ENCODE measurements at places on chromosomes 3 and 15.

DNA sequence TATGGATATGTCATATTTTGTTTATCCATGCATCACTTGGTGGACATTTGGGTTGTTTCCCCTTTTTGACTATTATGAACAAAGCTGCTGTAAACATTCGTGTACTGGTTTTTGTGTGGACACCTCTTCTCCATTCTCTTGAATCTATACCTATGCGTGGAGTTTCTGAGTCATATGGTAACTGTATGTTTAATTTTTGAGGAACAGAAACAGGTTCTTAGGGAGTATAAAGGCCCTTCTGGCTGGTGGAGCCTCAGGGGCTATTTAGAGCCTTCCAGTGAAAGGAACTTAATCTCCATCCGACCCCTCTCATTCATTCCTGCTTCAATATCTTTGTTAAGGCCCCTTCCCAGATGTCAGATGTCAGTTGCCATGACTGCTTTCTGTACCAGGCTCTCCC is 14.1 kb upstream of the CTXND1 start:
- no peak for DNase-seq

GRCh38 chr15:73952913-73953750 is 26.9 kb downstream of the LOXL1 start:
- no peak for DNase-seq

GRCh38 chr3:15875016-15875689 is 77.4 kb upstream of the ANKRD28 start:
- no peak for DNase-seq

GRCh38 chr3:51712511-51712931 is 5.7 kb downstream of the GRM2 start:
- no peak for DNase-seq

DNA sequence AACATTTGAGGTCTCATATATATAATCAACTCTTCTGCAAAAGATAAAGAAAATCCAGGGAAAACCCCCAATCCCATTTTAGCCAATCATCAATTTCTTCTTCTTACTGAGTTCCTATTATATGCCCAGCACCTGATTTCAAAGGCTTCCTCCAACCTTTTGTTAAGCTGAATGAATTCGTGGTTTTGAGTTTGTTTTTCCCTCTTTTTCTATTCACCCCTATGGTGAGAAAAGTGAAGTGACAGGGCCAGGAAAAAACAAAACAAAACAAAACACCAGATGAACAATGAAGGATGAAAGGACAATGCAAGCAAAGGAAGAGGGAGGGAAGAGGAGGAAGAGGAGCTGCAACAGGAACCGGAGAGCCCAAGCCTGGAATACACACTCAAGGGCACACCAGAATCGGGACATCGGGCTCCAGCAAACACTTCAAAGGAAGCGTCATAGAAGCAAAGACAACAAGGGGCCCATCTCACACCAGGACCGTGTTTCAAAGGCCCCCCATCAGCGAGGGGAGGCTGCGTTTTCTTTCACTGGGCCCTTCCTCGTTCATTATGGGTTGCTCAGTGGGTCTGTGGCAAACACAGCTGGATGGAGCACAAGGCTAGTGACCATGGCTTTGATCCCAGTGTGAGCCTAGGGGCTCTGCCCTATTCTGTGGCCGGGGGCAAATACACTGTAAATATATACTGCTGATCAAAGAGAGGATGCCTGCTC is 50.2 kb downstream of the VGLL4 start:
- no peak for DNase-seq

GRCh38 chr3:95134693-95135413 is 1072.0 kb downstream of the NSUN3 start:
- no peak for DNase-seq

DNA sequence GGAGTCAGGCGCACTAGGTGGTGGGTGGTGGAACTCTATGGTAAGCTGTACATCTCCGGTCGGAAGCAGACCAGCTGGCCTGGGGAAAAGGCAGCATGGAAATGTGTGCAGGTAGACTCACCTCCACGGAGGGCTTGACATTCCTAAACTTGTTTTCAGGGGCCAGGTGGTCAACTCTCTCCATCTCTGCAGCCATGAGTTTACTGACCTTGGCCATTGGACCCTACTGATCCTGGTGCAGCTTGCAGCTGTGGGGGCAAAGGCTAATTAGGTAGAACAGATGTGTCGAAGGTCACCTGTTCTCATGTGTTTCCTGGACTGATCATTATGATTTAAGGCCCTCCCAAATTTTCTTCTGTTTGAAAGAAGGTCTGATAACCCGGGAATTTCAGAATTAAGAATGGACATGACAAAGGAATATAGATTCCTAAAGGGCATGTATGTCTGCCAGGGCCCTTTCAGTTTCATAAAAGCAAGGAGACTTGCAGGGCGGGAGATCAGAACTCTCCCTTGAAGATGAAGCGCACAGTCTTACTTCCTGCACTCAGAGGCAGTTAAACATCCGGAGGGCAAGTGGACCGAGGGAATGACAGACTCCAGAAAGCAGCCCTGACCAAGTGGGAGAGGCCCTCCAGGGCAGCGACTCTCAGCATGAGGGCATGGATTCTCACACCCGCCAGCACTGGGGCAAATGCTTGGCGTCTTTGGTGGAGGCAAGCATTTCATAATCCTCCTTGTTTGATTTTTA is 56.1 kb upstream of the CMTM7 start:
- no peak for DNase-seq

DNA sequence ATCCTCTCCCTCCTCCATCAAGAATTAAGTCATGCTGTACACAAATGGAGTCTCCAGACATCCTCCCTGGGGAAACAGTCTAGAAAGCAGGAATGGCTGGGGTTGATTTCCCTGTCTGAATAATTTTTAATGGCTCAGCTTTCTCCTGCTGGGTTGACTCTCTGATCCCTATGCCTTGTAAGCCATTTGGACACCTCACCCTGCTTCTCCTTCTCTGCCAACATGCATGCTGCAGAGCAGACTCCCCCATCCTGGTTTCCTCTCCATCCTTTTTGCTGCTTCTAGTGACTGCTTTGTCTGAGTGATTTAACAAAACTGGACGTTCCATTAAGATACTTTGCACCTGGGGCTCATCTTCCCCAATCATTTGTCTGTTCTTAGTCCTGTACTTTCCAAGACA is 22.2 kb downstream of the SV2B start:
- no peak for DNase-seq

GRCh38 chr15:41377978-41378377 is 24.3 kb downstream of the NDUFAF1 start:
- no peak for DNase-seq

DNA sequence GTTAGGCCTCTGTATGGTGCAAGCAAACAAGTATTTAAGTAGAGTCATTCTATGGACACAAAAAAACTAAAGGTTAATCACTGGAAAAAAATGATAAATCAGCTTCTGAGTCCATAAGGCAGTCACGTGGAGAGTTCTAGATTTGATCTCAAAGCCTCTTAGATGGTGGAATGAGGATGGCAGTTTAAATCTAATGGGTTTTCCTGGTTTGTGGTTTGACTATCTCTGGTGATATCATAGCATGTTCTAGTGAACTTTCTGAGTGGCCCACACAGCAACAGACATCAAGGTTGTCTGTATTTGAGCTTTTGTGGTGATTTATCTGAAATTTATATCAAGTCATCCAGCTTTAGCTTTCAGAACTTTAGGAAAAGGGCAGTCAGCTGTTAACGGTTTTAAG is 52.4 kb downstream of the ILDR1 start:
- no peak for DNase-seq

- no peak for DNase-seq
These were observed 21.8 kb downstream of the DGKG start for GRCh38 chr3:186340204-186340603.

DNA sequence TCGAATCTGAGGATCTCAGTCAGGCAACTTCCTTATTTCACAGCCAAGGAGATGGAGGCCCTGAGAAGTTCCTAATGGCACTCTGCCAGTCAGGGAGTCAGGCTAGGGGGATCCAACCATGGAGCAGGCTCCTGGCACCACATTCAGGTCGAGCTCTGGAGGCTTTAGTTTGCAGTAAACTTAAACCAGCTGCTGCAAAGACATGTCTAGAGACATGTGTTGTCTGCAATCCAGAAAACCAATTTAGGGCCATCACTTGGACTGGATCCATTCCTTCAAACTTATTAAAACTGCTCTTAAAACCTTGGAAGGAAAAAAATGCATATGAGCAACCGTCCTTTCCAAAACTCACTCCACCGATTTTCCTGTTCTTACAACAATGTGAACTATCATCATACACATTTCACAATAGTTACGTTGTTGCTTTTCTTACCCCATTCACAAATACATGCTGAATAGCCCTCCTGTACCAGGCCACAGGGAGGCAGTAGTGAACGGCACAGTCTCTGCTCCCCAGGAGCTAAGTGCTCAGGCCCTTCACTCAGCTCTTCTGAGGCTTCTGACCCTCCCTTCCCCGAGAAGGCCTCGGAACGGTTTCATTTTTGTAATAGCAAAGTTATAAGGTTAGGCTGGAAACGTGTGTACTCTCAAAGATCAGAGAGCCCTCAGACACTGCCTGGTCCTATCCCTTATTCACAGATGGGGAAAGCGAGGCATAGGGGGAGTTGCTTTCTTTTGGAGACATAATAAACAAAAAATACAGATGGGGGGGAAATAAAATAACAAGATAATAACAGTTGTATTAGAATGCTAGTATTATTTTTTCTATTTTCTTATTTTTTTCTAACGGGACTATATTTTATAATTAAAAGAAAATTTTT is 20.1 kb downstream of the RFT1 start:
- no peak for DNase-seq

DNA sequence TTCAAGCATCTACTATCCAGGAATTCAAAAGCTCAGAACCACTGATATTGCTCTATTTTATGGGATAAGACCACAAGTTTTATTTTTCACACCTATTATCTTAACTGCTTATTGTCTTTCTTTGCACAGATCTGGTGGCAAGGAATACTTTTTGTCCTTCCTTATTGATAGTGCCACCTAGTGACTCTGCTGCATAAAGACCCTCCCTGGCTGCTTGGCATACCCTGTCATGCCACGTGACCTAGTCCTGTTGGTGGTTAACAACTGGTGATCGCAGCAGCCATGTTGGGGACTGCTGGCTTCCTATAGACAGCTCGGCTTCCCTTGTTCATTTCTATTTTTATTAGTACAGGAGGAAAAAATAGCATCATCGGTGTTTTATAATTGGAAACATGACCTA is 236.3 kb downstream of the MEX3B start:
- DNase-seq, result no peak

GRCh38 chr3:177932750-177933660 is 603.2 kb upstream of the KCNMB2 start:
- DNase-seq, result no peak

- no peak for DNase-seq
These were observed at the start of gene TRIM71 for GRCh38 chr3:32817558-32818228. Gene TRIM71 (plus strand): TSS chr3:32817997. CDS start chr3:32818081, 84 bp downstream.

- no peak for DNase-seq
These were observed 925.0 kb downstream of the GBE1 start for GRCh38 chr3:80836395-80836794.

GRCh38 chr3:65439641-65440284 is 599.0 kb downstream of the MAGI1 start:
- DNase-seq, result no peak

DNA sequence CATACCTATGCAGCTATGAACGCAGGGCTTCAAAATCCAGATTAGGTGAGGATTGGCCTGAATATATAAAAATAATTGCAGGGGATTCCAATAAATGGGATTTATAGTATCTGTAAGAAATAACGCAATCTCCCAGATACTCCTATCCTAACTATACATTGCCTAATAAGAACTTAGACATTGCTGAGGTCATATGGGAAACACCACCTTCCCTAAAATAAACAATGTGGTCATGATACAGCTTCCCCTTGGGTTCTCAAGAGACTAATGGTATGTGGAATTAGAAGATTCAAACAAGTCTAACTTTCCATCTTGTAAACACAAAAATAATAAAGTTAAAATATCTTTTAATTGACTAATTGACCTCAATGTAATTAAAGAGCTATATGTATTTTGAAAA is 28.2 kb downstream of the UBE3A start:
- no peak for DNase-seq

GRCh38 chr3:46609212-46609721 is 3.1 kb upstream of the FAM240A start:
- no peak for DNase-seq

- peak; percentile 48 for DNase-seq
These were observed 12.6 kb downstream of the TIPARP start for GRCh38 chr3:156687023-156687422.

GRCh38 chr3:55634345-55634744 is 147.2 kb upstream of the WNT5A start:
- DNase-seq, result no peak

DNA sequence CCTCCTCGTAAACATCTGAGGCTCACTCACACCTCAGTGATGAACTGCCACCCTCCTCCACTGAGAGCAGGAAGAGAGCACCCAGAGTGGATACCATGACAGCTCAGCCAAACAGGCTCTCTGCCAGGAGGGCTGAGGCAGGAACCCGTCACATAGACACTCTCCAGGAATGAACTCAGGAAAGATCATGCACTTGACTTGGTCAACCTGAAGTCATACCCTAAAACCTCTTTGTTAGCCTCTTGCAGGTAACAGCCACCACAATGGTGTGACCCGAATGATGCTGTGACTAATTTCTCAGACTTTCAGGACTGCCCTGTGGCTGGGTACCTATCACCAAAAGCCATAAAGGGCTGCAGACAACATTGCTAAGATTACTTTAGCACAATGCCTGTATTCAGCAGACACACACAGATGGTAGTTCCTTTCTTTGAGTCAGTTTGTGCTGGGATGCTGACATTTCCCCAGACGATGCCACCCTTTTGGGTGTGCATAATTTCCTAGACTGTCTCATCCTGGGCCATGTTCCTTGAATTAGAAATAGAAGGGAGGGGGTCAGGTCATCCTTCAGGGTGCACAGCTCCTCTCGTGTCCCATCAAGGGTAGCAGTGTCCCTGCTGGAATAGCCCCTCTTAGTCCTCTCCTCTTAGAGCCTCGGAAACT is 30.3 kb downstream of the CX3CR1 start:
- DNase-seq, result no peak

DNA sequence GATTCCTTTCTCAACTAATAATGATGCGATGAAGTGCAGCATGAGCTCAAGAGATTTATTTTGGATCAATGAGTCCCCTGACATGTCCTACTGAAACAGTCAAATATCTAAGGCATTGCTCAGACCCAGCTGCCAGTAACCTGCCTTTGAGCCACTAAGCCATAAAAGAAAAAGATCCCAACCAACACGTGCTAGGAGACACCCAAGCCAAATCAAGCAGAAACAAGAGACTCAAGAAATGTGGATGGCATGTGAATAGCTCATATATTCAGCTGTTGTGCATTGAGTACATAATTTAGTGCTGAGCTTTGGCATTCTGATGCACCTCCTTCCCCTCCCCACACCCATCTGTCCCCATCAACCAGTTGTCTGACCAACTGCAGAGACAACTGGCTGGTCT is 29.2 kb downstream of the GJD2 start:
- no peak for DNase-seq

DNA sequence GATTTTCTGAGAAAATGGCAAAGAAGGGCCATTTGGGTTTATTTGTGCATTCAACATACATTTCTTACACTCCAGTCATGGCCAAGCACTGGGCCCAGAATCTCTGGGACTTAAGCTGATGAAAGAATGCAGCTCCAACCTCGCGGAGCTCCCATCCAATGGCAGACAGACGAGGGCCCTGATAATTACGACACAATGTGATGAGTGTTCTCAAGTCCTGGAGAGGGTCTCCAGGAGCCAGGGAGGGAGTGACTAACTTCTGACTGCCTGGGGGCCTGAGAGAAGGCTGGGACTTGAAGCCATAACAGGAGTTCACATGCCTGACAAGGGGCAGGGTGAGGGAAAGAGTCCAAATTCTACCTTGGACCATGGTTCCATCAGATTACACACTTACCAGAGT is 42.6 kb upstream of the BNC1 start:
- no peak for DNase-seq

Data from T-helper 2 cell (primary cell).